ENCODE measurements at places on chromosomes 7 and 10. TPM values are rescaled to one million over a fixed set of nuclear protein-coding genes. Genes with fewer than 3 reads are reported as not detected.

ITPRID1 gene
- total RNA-seq: not detected

ACHE gene
- total RNA-seq: 5.1 TPM

SLC29A3 gene
- total RNA-seq: 3.6 TPM

GPR15LG gene
- 1.5 TPM for total RNA-seq

ANKRD1 gene
- not detected for total RNA-seq

WNT8B gene
- not detected for total RNA-seq

RELN gene
- 0.21 TPM for total RNA-seq

Measured in GM12878 (cell line).